ENCODE measurements at places on chromosomes 6 and 20.

- no peak for DNase-seq
Measured at GRCh38 chr6:46353528-46353927, 137.7 kb downstream of the RCAN2 start.

DNA sequence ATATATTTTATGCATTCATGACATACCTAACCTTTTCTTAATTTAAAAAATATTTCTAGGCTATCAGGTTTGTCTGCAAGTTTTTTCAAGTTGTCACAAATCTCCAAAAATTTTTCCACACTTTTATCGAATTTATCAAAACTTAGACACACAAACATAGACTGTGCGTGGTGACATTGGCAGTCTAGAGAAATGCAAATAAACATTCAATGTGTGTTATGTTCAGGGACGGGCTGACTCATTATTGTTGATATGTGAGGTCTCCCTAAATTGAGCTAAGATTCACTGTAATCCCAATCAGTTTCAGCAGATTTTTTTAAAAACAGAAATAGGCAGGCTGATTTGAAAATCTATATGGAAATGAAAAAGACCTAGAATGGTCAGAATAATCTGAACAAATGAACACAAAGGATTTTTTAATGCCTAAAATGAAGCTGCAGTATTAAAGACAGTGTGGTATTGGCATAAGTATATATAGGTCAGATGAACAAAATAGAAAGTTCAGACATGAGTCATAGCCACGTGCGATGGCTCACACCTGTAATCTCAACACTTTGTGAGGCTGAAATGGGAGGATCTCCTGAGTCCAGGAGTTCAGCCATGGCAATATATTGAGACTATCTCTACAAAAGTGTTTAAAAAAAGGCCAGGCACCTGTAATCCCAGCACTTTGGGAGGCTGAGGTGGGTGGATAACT is 19.2 kb downstream of the BLTP3A start:
- DNase-seq: no peak

GRCh38 chr20:37406010-37406998 is 60.4 kb downstream of the SRC start:
- DNase-seq: peak; percentile 19

DNA sequence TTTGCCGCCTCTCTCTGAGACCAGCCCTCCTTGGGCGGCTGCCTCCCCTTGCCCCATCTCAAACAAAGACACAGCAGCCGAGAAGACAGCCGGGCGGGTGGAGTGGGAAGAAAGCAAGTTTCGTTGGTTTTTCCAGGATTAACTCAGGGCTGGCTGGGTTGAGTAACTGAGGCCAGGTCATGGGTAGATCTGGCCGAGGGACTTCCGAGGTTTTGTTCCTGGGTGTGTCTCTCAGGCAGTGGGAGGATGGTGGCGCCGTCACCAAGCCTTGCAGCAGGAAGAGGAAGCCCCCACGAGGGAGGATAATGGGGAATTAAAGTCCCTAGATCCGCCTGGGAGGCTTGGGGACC is 167.2 kb downstream of the TTLL2 start:
- no peak for DNase-seq

- DNase-seq: no peak
Measured at GRCh38 chr20:47066484-47067270, 172.0 kb downstream of the EYA2 start.

GRCh38 chr6:21987501-21987957 is 309.3 kb downstream of the PRL start:
- DNase-seq: peak; percentile 86

GRCh38 chr6:113626475-113626874 is 230.7 kb upstream of the MARCKS start:
- DNase-seq: no peak

All from Kasumi-1 (cell line).